ENCODE measurements at places on chromosomes 2 and 18.

- no peaks in the 10 kb centered on the region for H3K36me3 ChIP-seq
- H3K27ac ChIP-seq: no peak overlapping the region
- no peak for DNase-seq
These were observed 153.8 kb upstream of the ACAA2 start for GRCh38 chr18:49967171-49967570.

DNA sequence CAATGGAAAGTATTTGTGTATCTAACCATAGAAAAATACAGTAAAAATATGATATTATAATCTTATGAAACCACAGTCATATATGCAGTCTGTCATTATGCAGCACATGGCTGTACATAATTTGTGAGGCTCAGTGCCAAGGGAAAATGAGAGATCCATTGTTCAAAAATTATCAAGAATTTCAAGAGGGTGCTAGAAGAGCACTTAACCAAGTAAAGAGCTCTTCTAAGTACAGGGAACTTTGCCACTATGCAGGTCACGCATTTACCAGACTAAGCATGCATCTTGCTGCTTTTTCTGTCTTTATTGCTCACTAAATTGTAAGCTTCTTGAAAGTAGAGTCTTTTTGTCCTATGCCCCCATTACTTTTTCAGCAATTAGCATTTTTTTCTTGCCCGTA lies 438.0 kb downstream of the LRP1B start:
- no peak overlapping the region for H3K27ac ChIP-seq
- no peak overlapping the region for H3K4me3 ChIP-seq
- peaks cover 2% of the 10 kb centered on the region for H3K4me1 ChIP-seq
- no peaks in the 10 kb centered on the region for H3K36me3 ChIP-seq
- no peak for DNase-seq

GRCh38 chr2:182522972-182523473 lies 96.2 kb upstream of the PDE1A start:
- H3K4me3 ChIP-seq: peak overlapping the region; percentile 37
- H3K36me3 ChIP-seq: no peaks in the 10 kb centered on the region
- H3K27ac ChIP-seq: peak overlapping the region; percentile 32
- peaks cover 9% of the 10 kb centered on the region for H3K4me1 ChIP-seq

DNA sequence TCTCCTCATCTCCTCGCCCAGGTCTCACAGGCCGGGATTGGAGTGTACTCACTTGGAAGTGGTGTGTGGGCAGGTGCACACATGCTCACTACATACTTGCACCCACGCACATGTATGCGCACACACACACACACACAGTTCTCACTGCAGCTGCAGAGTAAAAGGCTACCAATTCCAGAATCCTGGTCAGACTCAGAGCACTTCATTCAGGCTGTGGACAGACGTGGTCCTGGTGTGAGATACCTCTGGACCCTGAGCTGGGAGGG lies 19.4 kb downstream of the CELF4 start:
- H3K27me3 ChIP-seq: peaks cover 22% of the 10 kb centered on the region
- no peak for DNase-seq
- no peaks in the 10 kb centered on the region for H3K4me1 ChIP-seq
- H3K4me3 ChIP-seq: no peak overlapping the region

DNA sequence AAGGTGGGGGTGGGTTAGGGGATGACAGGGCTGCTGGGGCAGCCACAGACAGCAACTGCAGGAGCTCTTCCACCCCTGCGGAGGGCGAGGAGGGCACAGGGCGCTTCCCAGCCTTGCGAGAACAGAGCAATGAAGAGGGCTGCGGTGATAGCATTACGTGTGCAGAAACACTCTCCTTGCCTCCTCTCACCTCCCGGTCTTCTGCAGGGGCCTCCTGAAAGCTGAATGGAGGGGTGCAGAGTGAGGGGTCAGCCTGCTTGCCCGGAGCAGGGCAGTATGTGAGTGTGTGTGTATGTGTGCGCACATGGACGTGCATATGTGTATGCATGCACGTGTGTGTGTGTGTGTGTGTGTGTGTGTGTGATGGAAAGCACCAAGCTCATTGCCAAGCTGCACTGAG lies 29.5 kb upstream of the IL1R2 start:
- peak overlapping the region; percentile 83 for H3K27ac ChIP-seq
- H3K4me3 ChIP-seq: no peak overlapping the region
- H3K36me3 ChIP-seq: no peaks in the 10 kb centered on the region
- H3K4me1 ChIP-seq: peaks cover 26% of the 10 kb centered on the region

- no peaks in the 10 kb centered on the region for H3K36me3 ChIP-seq
- no peak overlapping the region for H3K4me3 ChIP-seq
- no peak overlapping the region for H3K27ac ChIP-seq
These were observed 148.2 kb downstream of the NDUFA10 start for GRCh38 chr2:239876948-239877289.

GRCh38 chr2:69965756-69966445 lies 4.5 kb upstream of the ASPRV1 start:
- no peak overlapping the region for H3K27ac ChIP-seq
- no peaks in the 10 kb centered on the region for H3K27me3 ChIP-seq
- H3K4me3 ChIP-seq: no peak overlapping the region
- DNase-seq: peak; percentile 15
- no peaks in the 10 kb centered on the region for H3K36me3 ChIP-seq

- H3K27me3 ChIP-seq: no peaks in the 10 kb centered on the region
- no peaks in the 10 kb centered on the region for H3K36me3 ChIP-seq
- DNase-seq: no peak
- no peak overlapping the region for H3K4me3 ChIP-seq
These were observed 52.5 kb downstream of the MBP start for GRCh38 chr18:77079954-77080682.

DNA sequence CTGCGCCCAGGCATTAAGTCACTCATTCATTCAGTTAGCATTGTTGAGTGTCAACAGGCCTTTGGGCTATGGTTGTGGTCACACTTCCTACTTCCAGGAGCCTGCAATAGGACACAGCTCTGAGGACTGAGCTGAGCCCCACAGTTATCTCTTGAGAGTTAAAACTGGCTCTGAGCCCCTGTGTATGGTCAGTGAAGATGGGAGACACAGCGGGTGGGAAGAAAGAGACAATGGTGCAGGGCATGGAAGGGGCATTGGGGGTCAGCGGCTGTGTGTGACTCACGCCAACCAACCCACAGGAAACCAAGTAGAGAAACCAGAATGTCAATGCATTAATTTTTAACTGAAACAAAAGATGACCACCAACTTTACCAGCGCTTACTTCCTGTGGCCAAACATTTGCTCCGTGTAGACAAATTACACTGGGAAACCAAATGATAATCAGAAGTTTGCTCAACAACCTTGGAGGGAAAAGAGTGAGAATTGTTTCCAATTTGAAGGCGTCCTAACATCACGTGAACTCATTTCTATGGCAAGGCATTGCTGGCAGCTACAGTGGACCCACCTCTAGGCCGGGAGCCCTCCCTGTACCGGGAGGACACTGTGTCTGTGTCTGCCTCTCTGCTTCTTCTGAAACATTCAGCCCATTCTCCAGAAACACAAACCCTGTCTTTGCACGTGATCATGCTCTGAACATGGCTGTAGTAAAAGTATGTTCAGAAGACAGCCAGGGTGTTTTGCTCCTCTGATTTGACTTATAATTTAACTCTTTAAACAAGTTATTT lies 212.0 kb upstream of the ID2 start:
- DNase-seq: peak; percentile 20
- H3K27ac ChIP-seq: no peak overlapping the region
- H3K36me3 ChIP-seq: no peaks in the 10 kb centered on the region
- H3K4me1 ChIP-seq: no peaks in the 10 kb centered on the region
- no peak overlapping the region for H3K4me3 ChIP-seq

GRCh38 chr2:99634234-99634633 lies 144.4 kb upstream of the REV1 start:
- H3K27ac ChIP-seq: no peak overlapping the region
- no peaks in the 10 kb centered on the region for H3K36me3 ChIP-seq
- DNase-seq: no peak
- H3K4me1 ChIP-seq: peaks cover 19% of the 10 kb centered on the region
- H3K27me3 ChIP-seq: no peaks in the 10 kb centered on the region
- H3K4me3 ChIP-seq: no peak overlapping the region

- no peaks in the 10 kb centered on the region for H3K36me3 ChIP-seq
- H3K27ac ChIP-seq: no peak overlapping the region
- no peak overlapping the region for H3K4me3 ChIP-seq
These were observed 375.8 kb upstream of the LYPD1 start for GRCh38 chr2:133045787-133046186.

DNA sequence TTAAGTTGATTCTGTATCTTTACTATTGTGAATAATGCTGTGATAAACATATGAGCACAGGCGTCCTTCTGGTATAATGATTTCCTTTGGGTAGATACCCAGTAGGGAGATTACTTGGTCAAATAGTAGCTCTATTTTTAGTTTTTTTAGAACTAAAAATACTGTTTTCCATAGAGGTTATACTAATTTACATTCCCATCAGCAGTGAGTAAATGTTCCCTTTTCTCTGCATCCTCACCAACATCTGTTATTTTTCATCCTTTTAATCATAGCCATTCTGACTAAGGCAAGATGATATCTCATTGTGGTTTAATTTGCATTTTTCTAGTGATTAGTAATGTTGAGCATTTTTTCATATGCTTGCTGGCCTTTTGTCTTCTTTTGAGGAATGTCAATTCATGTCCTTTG lies 35.1 kb downstream of the PMS1 start:
- no peak overlapping the region for H3K27ac ChIP-seq
- no peaks in the 10 kb centered on the region for H3K4me1 ChIP-seq
- no peak for DNase-seq
- no peaks in the 10 kb centered on the region for H3K36me3 ChIP-seq

GRCh38 chr2:160908157-160908556 lies 252.1 kb upstream of the TANK start:
- H3K4me1 ChIP-seq: peaks cover 20% of the 10 kb centered on the region
- no peaks in the 10 kb centered on the region for H3K27me3 ChIP-seq
- DNase-seq: no peak
- H3K4me3 ChIP-seq: no peak overlapping the region

- no peak overlapping the region for H3K27ac ChIP-seq
- H3K36me3 ChIP-seq: no peaks in the 10 kb centered on the region
- H3K4me3 ChIP-seq: no peak overlapping the region
- H3K4me1 ChIP-seq: peaks cover 21% of the 10 kb centered on the region
- H3K27me3 ChIP-seq: no peaks in the 10 kb centered on the region
- no peak for DNase-seq
These were observed 17.2 kb downstream of the EPHA4 start for GRCh38 chr2:221554769-221555493.

DNA sequence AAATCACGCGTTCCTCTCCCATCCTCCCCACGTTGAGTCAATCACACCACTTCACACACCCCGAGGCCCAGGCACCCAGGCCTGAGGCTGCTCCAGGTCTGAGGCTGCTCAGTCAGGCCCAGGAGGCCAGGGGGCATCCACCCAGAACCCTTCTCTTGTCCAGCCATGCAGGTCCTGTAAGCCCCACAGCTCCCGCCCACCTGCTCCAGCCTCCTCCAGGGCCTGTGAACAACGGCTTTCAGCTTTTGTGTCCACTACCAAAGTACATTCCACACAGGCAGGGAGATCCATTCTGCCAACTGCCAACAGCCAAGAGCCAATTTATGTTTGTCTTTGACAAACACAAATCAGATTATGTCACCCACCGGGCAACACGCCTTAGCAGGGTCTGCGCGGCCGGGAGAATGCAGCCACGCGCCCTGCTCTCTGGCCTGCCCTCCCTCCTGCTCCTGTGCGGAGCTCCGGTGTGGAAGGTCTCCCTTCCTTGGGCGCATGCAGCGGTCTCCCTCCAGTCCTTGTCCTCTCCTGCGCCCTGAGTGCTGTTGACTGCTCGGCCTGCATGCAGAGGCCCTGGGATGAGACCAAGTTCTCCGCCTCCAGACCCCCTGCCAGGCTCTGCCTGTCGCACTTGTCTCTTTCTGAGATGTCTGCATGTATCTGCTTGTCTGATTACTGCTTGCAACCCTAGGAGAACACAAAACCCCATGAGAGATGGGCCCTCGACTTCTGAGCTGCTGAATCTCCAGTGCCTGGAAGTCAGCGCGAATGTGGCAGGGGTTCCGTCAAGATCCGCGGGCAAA lies 146.6 kb downstream of the ZNF516 start:
- no peak overlapping the region for H3K4me3 ChIP-seq
- no peak overlapping the region for H3K27ac ChIP-seq
- no peak for DNase-seq

- DNase-seq: no peak
- no peaks in the 10 kb centered on the region for H3K36me3 ChIP-seq
- H3K4me3 ChIP-seq: no peak overlapping the region
- no peaks in the 10 kb centered on the region for H3K4me1 ChIP-seq
- no peak overlapping the region for H3K27ac ChIP-seq
These were observed 10.6 kb downstream of the LDLRAD4 start for GRCh38 chr18:13229001-13229671.

- H3K36me3 ChIP-seq: no peaks in the 10 kb centered on the region
- no peak overlapping the region for H3K27ac ChIP-seq
- H3K4me1 ChIP-seq: no peaks in the 10 kb centered on the region
- no peak for DNase-seq
- H3K27me3 ChIP-seq: no peaks in the 10 kb centered on the region
These were observed 810.9 kb downstream of the CPS1 start for GRCh38 chr2:211367293-211367692.

GRCh38 chr18:6199777-6200176 lies 214.9 kb downstream of the L3MBTL4 start:
- H3K4me1 ChIP-seq: no peaks in the 10 kb centered on the region
- H3K27ac ChIP-seq: no peak overlapping the region
- no peak overlapping the region for H3K4me3 ChIP-seq
- H3K27me3 ChIP-seq: no peaks in the 10 kb centered on the region
- DNase-seq: no peak

GRCh38 chr2:179622635-179623300 lies 238.6 kb downstream of the ZNF385B start:
- H3K27me3 ChIP-seq: no peaks in the 10 kb centered on the region
- H3K27ac ChIP-seq: no peak overlapping the region
- no peak overlapping the region for H3K4me3 ChIP-seq
- DNase-seq: no peak
- no peaks in the 10 kb centered on the region for H3K4me1 ChIP-seq

DNA sequence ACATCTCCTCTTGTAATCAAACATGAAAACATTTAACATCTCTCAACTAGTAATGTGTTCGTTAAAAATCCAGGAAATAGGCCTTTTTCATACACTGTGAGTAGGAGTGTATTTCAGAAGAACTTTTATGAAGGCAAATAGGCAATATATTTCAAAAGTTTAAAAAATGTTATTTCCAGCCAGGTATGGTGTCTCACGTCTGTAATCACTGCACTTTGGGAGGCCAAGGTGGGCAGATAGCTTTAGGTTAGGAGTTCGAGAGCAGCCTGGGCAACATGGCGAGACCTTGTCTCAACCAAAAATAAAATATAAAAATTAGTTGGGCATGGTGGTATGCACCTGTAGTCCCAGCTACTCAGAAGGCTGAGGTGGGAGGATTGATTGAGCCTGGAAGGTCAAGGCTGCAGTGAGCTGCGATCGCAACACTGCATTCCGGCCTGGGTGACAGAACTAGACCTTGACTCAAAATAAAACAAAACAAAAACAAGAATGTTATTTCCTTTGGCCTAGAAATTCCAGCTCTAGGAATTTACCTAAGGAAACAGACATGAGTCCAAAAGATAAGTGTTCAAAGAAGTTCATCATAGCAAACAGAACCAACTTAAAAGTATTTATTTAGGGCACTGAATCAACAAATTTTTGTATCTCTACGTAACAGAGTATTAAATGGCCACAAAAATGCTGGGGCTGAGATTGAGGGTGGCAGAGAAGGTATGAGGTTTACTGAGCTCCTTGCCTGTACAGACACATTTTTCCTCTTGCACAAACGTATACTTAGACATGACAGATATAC lies 14.9 kb downstream of the RBKS start:
- no peaks in the 10 kb centered on the region for H3K27me3 ChIP-seq
- no peaks in the 10 kb centered on the region for H3K36me3 ChIP-seq
- H3K27ac ChIP-seq: no peak overlapping the region
- H3K4me1 ChIP-seq: no peaks in the 10 kb centered on the region
- DNase-seq: no peak
- H3K4me3 ChIP-seq: no peak overlapping the region

GRCh38 chr2:164287056-164287455 lies 334.2 kb downstream of the GRB14 start:
- no peak for DNase-seq
- H3K4me1 ChIP-seq: no peaks in the 10 kb centered on the region
- no peak overlapping the region for H3K4me3 ChIP-seq
- no peaks in the 10 kb centered on the region for H3K27me3 ChIP-seq
